ENCODE measurements at places on chromosomes 5 and 9. TPM values are rescaled to one million over a fixed set of nuclear protein-coding genes. Genes with fewer than 3 reads are reported as not detected.

- no peak for DNase-seq
These were observed 740.4 kb upstream of the RIOK2 start for GRCh38 chr5:97923496-97923895.

- no peak for DNase-seq
These were observed 44.6 kb upstream of the SEMA4D start for GRCh38 chr9:89542401-89543021.

DNA sequence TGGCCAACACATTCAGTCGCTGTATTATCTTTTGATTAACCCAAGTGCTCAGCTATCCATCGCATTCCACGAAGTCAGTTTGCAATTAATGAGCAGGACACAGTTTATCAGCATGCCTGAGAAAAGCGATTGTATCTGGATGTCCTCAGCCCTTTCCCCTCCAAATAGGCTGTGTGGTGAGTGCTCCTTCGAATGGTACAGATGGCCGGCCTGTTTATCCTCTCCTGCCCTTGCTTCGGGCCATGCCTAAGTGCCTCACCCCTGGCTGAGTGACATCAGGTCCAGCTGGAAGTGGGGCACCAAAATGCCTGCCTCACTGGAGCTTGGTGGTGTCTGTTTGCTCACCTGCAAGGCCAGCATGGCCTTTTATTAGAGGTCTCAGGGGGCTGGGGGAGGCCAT is 317.3 kb downstream of the GADD45G start:
- no peak for DNase-seq

GRCh38 chr5:143140492-143141203 is 262.8 kb downstream of the NR3C1 start:
- no peak for DNase-seq

CCDC187 gene
- not detected for polyA plus RNA-seq

PHF24 gene
- polyA plus RNA-seq, result not detected

ATOX1 gene
- 64.5 TPM for polyA plus RNA-seq
